ENCODE measurements at places on chromosomes 4 and X.

DNA sequence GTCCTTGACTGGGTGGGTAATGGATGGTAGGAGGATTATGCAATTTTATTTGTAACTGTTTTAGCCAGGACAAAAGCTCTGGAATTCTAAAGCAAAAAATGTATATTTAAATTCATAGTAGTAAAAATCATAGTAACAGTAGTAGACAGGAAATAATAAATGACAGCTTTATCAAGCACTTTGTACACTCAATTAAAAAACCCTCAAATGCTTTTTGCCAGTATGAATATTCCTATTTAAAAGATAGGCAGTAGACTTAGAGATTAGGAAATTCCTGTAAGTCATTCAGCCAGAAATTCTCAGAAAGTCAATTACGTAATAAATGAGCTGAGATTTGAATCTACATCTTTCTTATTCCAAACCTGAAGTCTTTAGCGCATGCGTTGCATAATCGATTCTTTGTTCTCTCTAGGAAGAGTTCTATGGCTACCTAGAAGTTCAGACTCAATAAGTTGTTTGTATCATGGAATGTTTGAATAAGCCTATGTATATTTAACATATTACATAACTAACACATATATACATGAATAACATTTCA, 2.5 kb downstream of the AADAT start:
- no peak for DNase-seq

- DNase-seq: no peak
Measured at GRCh38 chr4:27048429-27049238, 188.0 kb downstream of the STIM2 start.

- no peak for DNase-seq
Measured at GRCh38 chr4:1018147-1019020, 7.0 kb downstream of the FGFRL1 start.

- DNase-seq: no peak
Measured at GRCh38 chrX:3380603-3381002, 34.2 kb upstream of the MXRA5 start.

DNA sequence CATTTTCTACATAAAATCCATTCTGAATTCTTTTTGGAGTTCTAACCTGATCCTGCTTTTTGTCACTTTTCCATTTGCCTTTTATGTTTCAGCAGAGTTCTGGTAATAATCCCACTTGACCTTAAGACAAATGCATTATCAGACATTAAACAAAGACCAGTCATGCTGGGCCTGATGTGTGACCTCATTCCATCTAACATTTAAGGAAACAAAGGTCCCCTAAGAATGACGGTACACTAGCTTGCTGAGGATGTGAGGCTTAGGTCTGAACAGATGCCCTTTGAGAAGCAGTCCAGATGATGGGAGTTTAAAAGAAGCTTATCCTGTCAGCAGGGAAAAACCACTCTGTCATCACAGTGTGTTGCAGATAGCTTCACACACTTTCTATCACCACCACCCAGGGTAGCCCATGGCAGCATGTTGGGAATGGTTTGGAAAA, 38.1 kb upstream of the PDE5A start:
- no peak for DNase-seq

DNA sequence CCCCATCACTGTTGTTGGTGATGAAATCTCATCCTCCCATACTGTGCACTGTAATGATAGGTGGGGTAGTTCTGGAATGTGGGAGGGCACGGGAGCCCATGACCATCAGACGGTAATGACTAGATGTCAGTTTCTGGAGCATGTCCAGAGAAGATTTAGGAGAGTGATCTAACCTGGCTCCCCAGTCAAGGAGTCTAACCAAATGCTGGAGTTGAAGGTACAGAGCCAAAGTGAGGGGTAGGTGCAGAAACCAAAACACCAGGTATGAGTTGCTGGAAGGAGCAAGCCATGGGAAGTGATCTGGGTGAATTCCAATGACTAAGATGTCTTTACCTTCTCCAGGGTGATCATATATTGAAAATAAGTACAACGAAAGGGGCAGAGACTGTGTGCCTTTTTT, 296.9 kb downstream of the INPP4B start:
- no peak for DNase-seq

DNA sequence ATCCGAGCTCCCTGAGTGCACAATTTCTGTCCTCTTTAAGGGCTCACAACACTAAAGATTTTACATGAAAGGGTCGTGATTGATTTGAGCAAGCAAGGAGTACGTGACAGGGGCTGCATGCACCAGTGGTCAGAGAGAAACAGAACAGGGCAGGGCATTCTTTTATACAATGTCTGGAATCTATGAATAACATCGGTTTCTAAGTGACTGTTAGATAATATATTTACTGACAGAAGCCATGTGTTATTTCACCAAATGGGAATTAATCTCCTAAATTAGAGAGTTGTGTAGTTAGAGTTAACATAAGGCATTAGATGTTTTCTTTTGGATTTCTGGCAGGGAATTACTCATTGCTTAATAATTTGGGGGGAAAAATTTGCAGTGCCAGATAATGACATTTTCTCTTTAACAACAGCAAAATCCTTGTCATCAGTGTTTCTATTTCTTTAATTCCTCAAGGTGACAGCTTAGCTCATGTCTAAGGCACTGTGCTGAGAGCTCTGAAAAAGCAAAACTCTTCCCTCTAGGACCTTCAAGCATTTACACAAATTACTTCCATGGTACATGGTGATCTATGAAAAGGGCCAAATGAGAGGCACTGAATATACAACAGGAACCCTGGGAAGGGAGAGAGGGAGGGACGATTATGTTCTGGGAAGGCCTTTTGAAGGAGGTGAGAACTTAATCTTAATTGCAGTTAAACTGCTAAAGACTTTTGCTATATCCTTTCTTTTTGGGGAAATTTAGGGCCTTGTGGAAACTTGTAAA, 145.0 kb downstream of the RTL3 start:
- no peak for DNase-seq

- no peak for DNase-seq
Measured at GRCh38 chrX:12615061-12615460, 176.2 kb upstream of the PRPS2 start.

DNA sequence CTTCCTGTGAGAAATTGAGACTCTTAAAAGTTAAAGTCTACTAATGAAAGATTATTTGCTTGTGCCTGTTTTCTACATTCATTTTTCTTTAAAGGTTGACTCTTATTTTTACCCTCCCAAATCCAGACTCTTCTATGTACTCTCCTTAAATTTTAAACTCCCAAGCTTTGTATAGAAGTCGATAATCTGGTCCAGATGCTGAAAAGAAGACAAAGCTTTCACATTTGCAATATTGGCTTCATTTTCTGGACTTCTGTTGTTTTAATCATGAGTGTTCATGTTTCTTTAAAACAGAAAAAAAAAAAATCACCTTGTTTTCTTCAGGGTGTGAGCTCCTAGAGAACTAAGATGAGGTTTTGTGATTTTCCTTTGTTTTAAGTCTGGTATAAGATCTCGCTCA, 53.2 kb upstream of the TBC1D14 start:
- DNase-seq: no peak

DNA sequence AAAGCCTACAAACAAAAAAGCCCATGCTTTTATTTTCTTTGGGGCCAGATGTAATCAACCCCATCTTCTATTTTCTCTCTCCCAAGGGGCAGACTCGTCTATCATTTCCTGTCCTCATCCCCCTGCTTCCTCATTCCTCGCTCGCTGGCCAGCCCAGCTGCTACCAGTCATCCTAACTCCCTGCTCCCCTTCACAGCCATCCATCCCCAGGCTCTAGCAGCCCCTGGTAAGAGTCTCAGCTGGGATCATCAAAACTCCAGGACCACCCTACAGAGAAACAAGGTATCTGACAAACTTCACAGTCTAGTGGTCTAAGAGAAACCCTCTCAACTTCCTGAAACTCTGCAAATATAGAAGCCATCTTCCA, 23.6 kb downstream of the SH3KBP1 start:
- no peak for DNase-seq

DNA sequence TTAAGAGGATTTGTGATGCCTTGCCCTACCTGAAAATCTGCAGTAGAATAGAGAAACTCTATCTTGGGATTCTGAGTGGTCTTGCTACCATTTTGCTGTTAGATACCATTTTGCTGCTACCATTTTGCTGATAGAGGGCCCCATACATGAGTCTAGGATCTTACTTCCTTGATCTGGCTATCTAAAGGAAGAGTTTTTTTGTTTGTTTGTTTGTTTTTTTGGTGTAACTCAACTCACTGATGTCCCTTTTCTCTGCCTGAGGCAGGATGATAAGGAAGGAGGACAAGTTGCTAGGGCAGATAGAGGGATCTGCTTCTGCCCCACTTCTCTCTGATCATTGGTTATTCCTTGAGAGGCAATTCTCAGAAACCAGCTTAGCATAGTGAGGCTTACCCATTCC, 31.0 kb downstream of the XK start:
- no peak for DNase-seq

DNA sequence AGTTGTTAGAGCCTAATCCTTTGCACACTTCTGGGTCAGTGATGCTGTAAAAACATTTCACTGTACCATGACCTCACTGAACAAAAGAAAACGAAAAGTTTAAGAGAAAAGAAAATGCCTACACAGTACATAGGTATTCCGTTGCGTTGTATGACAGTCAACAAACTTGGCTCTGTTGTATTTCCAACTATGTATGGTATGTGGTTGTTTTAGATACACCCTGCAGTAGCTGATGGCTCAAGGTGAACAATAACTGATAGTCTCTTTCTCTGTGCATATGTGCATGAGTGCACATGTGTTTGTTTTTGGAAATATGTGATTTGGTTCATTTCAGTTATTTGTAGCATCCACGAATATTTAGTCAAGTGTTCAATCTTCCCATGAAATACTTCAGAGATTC, 176.0 kb downstream of the BMPR1B start:
- DNase-seq: no peak

DNA sequence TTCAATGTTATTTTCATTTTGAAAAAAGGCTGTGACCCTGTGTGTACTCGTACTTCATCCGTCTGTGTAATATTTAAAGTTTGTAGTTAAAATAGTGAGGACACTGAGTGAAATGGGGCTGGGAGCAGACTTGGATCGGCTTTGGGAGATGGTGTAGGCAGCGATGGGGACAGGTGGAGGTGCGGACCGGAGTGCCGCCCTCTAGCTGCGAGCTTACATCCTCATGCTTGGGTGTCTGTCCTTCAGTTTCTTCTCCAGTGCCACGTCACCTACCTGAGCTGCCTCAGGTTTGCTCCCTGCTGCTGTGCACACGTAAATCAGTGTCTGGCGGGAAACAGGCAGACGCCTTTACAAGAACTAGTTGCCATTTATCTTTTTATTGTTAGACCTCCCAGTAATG, 146.1 kb downstream of the GPR143 start:
- DNase-seq: no peak

DNA sequence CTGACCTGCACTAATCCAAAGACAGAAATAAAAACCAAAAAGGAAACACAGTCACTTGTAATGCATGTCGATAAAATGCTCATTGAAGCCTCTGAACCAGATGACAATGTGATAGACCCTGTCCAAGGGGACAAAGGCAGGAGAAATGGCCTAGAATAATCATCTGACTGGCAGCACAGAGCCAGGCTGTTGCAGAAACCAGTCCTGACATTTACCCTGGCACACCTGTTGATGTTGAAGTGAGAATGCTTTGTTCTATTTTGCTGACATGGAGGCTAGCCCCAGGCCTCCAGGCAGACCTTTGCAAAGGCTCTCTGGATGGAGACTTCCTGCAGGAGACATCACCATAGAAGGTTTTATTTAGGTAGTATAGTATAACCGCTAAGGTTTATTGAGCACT, 41.0 kb downstream of the TFDP3 start:
- DNase-seq: no peak

DNA sequence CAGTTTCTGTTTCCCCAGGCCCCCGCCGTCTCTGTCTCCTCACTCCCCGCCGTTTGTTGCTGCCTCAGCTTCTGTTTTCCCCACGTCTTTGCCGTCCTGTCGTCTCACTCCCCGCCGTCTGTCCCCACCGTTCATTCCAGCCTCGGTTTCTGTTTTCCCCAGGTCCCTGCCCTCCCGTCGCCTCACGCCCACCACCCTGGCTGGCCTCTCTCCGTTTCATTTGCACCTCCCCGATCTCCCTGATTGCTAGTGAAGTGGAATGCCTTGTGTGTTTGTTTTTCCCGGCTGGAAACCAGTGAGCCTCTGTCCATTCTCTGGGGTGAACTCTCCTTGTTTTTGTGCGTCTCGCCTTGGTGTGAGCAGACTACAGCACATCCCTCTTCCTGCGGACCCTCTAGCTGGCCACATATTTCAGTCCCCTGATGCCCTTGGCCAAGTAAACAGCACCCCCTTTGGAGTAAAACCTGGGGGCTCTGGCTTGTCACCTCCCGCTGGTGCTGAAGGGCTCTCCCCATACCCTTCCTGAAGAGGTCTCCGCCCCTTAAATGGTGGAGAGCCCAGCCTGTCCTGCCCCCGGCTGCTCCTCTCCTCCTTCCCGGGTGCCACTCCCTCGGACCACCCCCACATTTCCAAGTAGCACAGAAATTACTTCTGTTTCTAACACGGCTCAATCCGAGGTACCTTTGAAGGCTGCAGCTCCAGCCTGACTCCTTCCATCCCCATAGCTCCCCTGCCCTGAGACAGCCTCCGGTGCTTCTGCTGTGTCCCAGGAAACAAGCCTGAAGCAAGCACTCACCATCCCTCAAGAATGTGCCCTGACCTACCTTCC, 13.2 kb downstream of the TMEM175 start:
- no peak for DNase-seq

Measured in AG04449 (cell line).